ENCODE measurements at places on chromosomes 1 and 21. TPM values are rescaled to one million over a fixed set of nuclear protein-coding genes. Genes with fewer than 3 reads are reported as not detected.

The SLC6A9 gene
- total RNA-seq = 38.3 TPM

DNA sequence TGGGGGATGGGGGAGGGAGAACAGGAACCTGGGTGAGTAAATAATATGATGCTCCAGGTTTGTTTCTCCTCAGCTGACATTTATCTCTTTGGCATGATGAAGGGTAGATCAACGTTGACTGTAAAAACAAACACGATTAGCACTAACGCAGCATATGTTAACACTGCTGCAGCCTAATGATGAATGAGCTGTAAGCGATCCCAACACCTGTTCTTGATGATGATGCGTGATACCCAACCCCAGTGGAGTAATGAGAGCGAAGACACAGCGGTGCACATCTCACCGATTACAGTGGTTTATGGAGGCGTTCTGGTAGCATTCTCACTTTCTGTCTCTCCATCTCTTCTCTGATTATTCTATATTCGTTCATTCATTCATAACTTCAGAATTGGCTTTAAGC lies 640.4 kb downstream of the USP25 start:
- DNase-seq = no peak

The VAV3 gene
- 57.5 TPM for total RNA-seq

The S100A7A gene
- not detected for total RNA-seq

The EXOSC10 gene
- 71.5 TPM for total RNA-seq

DNA sequence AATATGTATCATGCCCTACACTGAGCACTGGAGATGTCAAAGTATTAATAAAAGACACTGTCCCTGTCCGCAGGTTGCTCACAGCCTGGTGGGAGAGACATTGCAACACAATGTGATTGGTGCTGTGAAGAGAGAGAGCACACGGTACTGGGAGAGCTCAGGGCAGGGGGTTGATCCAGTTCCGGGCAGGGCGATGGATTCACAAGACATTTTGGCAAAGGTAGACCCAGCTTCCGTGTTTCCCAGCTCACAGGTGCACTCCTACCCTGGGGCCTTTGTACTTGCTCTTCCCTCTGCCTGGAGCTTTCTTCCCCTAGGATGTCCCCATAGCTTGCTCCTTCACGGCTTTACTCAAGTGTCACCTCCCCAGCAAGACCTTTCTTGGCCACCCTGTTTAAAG lies 1.4 kb downstream of the PLA2G5 start:
- no peak for DNase-seq

Data from ureter (tissue), 1 donor.